NCI-H2081 treated with DMSO at 0.1 percent for 48 hours (cell line): ENCODE measurements at places on chromosomes 4 and X.

DNA sequence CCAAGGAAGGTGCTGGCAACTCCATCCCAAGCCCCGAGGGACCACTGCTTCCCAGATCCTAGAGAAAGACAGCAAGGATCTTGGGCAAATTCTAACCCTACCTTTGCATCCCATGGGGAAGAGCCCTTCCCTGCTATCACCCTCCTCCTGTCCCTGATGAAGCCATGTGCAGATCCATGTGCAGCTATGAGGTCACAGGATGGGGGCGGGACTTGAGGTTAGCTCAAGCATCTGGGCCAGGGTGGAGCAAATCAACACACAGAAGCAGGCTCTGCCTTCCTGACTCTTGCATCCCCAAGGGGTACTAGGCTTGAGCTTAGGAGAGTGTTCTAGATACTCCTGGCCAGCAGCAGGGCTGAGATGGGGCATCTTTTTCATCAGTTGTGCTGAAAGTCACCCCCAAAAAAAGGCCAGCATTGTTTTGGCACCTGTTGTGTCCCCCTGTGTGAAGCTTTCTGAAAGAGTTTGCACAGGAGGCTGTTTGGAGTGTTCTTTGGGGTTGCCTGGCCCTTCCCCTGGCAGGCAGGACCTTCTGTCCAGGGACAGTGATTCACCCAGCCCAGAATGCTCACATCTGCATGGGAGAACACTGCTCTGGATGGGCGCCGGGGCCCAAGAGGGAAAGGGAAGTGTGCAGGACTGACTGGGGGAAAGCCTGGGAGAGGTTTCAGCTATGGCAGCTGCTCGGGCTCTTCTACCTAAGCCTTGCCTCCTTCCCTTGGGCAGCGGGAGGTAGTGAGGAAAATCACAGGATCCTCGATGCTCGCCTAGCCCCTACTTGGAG lies 50.8 kb downstream of the PRPS1 start:
- DNase-seq, result no peak

DNA sequence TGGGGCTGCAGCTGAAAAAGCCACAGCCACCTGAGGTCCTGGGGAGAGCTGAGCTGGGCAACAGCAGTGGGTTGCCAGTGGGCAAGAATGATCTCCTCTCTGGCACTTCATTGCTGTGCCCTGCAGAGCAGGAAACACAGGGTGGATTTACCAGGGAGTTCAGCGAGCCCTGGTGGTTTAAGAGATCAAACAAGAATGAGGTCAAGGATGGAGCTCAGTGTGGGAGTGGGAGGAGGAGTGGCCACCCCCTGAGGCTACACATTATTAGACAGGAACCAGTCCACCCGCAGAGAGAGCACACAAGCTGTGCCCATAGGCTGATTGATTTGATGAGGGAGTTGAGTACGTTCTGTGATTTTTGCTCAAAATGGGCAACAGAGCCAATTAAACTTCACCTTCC lies 47.3 kb downstream of the FRMPD3 start:
- DNase-seq, result no peak

DNA sequence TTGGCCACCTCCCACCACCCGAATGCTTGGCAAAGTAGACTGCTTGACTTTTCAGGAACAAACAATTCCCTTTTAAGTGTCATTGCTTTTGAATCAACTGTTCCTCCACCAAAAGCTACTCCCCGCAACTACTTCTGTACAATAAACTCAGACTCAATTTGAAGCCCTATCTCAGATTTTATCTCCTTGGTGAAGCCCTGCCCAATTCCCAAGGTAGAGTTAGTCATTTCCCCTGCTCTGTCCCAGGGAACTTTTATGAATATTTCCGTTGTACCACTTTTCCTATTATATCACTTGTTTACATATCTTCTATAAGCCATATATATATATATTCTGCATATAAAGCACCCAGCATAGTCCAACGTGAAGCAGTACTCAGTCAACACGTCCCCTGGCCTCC lies 102.8 kb downstream of the C4orf51 start:
- no peak for DNase-seq

DNA sequence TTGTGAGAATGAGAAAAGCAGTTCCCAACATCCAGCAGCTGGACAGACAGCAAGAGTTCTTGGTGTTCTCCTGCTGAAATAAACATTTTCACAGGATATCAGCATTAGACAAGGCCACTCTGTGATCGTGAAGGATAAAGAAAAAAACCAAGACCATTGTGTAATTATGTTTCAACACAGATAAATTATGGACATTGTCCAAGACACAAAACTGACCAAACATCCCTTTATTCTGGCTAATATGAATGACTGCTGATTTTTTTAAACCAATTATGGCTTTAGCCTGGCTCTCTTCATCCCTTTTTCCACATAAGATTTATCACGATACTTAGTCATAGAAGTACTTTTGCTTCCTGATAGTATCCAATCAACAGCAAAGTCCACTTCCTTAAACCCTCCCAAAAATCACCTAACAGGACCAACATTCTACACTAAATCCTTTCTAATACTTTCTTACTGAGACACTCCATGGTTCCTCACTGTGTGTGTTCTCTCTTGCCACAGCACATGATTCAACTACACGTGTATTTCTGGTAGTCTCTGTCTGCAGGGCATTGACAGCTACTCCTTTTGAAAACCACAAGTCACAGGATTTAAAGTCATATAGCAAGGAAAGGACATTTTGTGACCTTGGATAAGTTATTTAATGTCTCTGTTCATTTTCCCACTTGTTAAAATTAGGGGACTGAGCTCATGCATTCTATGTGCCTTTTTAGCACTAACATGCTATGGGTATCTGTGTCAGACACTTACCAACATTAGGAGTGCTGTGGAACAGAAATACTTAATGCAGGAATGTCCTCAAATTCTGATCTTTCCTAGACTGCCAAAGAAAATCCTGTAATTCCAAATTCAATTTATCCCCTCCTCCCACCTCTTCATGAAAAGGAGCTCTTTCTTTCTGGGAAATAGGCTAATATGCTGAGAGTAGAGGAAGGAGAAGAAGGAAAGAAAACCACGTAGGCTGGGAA lies 137.2 kb upstream of the PGRMC2 start:
- no peak for DNase-seq

- no peak for DNase-seq
Measured at GRCh38 chrX:130994671-130995070, 63.5 kb upstream of the ARHGAP36 start.

DNA sequence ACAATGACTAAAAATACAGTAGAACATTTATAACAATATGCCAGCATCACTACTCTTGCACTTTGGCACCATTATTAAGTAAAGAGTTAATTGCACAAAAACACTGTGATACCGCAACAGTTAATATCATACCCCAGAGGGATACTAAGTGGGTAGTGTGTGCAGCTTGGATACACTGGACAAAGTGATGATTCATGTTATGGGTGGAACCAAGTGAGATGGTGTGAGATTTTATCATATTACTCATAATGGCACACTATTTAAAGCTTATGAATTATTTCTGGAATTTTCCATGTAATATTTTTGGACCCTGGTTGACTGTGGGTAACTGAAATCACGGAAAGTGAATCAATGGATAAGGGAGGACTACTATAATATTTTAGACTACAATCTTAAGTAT lies 265.3 kb downstream of the PCDH18 start:
- DNase-seq, result no peak

- DNase-seq, result no peak
Measured at GRCh38 chrX:134727363-134727762, 69.1 kb upstream of the PLAC1 start.

- no peak for DNase-seq
Measured at GRCh38 chr4:24988776-24989175, 42.0 kb downstream of the LGI2 start.

DNA sequence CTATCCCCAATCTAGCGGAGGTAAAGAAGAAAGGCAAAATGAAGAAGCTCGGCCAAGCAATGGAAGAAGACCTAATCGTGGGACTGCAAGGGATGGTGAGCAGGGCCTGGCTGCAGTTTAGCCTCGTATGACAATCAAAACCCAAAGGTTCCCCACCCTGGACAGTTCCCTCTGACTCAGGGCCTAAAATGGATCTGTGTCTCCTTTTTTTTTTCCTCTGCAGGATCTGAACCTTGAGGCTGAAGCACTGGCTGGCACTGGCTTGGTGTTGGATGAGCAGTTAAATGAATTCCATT lies 986 bp downstream of the HDAC6 start:
- no peak for DNase-seq

DNA sequence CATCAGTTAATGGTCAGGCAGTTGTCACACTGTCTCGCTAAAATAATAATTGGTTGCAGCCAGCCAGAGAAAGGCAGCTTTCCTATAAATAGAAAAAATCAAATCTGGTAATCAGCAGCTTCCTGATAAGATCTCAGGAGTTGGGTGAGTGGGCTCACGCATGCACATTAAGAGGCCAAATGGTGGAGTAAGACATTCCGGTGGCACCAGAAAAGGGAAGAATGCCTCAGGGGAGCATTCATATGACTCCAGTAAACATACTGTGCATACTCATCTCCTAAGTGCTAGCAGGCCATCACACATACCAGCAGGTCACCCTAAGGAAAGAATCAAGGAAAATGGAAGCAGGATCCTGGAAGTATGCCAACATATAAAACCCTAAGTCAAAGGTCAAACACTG lies 40.1 kb downstream of the UGT2B15 start:
- no peak for DNase-seq

DNA sequence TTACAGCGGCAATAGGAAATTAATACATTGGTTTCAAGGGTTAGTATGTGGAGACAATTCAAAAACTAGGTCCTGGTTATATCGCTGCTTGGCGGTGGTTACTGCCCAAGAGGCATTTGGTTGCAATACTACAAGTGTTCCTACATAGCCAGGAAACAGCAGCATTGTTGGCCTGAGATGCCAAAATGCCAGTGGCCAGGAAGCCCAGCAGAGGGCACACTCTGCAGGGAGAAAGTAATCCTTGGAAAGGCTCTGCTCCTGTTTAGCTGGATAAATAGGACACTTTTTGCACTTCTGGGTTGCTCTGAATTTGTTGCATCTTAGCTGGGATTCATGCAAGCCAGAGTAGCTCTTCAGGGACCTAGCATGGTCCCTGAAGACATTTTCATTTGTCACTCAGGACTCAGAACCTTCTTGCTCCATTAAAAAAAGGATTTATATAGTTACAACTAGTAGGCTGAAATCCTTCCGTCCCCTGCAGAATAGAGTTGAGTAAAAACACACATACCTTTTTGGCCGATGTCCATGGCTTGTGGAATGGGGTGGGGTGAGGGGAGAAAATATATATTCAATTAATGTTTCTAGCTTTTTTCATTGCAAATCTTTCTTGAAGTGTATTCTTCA lies 8.1 kb upstream of the GPR119 start:
- no peak for DNase-seq

DNA sequence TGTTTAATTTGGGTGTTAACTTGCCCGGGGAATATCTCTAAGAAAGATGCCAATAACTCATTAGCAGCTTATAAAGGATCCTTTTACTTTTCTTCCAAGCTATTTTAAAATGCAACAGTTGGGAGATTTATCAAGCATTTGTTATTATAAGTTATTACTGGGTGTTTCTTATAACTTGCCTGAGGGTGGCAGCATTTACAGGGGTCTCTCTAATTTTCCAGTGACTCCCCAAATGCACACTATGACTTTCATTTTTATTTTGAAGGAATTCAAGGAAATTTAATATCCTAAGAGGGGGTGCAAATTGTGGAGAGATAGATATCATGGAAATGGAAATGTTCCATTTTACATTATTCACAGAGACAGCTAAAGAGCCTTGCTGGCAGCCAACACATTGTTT lies 138.0 kb downstream of the PDGFRA start:
- DNase-seq, result no peak

- DNase-seq, result no peak
Measured at GRCh38 chr4:105625214-105625613, 72.8 kb downstream of the ARHGEF38 start.

DNA sequence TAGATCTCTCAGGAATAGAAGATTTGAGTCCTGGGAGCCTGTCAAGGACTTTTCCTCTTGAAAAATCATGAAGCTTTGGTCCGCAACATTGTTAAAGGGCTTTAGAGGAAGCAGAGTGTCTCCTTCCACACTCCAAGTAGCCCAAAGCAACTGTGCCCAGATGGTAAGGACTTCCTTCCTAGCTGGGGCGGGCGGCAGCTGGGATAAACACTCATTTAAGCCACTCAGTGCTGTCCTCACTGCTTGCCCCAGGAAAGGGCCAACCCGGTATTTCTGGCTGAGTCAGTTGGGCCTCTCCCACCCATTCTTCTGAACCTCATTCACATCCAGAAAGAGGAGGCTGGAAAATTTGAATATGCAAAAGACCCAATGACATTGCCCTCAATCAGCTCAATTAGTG lies 144.3 kb downstream of the CHIC2 start:
- DNase-seq, result no peak

DNA sequence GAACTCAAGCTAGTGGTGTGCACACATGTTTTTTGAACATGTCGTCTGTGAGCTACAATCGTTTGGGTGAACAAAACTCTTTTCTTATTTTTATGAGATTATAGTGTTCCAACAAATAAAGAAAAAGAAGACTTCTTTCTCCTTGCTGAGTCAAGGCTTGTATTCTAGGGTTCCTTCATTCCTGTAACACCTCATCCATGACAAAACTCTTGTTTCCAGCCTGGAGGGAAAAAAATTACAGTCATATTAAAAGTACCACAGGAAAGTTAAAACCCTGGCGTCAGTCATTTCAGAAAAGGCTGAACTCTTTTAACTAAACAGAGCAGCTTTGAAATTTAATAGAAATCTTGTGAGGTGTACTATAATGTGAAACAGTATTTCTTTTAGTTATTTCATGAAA lies 79.2 kb upstream of the BOD1L1 start:
- DNase-seq, result no peak

DNA sequence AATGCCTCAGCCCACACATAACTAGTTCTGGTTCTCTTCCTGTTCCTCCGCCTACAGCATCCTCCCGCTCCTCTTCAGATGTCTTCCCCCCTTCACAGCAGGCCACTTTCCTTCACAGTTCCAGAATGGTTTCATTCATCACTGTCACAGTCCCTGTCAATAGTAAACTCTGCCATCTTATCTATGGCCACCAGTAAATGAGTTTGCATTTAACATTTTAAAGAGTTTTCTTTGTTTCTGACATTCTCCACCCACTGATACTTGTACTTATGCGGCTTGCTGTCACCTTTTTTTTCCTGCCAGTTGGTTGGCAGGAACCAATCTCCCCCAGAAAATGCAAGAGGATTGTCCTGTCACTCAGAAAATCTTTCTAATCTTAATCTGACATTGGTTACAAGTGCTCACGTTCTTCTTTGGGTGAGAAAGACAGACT lies 114.1 kb downstream of the GLUD2 start:
- no peak for DNase-seq

GRCh38 chr4:6378493-6379445 lies 93.6 kb downstream of the PPP2R2C start:
- no peak for DNase-seq

DNA sequence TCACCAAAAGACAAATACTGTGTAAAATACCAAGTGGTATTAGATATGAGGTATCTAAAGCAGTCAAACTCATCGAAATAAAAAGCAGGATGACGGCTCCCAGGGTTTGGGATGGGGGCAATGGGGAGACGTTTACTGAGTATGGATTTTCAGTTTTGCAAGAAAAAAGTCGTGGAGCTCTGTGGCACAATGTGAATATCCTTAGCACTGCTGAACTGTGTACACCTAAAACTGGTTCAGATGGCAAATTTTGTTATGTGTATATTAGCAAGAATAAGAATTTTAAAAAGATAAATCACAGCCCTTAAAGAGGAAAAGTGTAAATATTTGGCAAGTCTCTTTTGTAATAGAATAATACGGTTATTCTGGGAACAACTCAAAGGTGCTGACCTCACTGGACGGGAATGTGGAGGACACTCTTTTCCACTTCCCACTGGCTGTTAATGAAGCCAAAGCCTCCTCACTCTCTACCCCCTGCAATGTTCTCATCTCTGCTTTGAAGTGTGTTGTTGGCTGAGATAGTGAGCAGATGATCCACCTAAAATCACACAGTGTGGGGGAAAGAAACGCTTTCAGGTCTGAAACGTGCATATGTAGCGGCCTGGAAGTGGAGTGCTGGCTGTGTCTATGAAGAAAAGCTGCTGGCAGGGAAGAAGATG lies 49.2 kb downstream of the SEL1L3 start:
- no peak for DNase-seq
